Sciatic nerve (tissue), 2 donors: ENCODE measurements at places on chromosomes 2 and 18. TPM values are rescaled to one million over a fixed set of nuclear protein-coding genes. Genes with fewer than 3 reads are reported as not detected.

DNA sequence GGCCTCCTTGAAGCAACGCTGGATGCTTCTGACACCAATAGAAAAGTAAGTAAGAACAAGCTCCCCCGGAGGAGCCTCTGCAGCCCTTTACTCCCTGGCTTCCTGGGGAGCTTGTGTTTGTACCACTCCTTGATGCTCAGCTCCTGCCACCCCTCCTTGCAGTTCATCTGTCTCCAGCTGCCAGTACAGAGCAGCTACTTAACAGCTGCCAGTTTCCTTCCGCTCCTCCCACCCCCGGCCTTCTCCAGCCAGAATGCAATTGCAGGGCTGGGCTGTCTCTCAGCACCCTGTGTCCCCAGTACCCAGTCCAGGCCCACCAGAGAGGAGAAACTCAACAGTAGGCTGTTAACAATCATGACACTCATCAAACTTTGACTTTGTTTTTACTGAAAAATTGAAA lies 109.4 kb downstream of the AOX1 start:
- DNase-seq = no peak

DNA sequence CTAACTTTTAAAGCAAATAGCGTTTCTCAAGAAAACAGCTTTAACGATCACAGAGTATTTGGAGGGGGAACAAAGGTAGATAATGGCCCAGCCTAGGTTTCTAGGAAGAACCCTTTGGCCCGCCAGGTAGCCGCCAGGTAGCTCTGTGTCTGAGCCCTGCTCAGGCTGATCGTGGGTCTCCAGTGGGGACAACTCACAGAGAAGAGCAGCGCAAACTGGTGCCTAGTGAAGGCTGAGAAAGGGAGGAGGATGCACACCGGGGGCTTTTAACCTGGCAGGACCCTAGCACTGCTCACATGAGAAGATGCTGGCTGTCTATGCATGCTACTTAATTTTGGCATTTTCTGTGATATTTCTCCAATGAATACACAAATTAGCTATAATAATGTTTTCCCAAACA lies 5.8 kb downstream of the NGEF start:
- no peak for DNase-seq

GRCh38 chr2:117917223-117917917 lies 96.5 kb downstream of the CCDC93 start:
- no peak for DNase-seq

- no peak for DNase-seq
Observed at GRCh38 chr2:124131276-124131675, 106.2 kb downstream of the CNTNAP5 start.

CFC1 gene
- not detected for total RNA-seq

PJVK gene
- 7.2 TPM for total RNA-seq

SKOR2 gene
- total RNA-seq = not detected

IL37 gene
- total RNA-seq = not detected
